ENCODE measurements at places on chromosomes 2 and 18.
A peak's percentile ranks its signal among the peaks of the same experiment; 100 is the strongest.

GRCh38 chr18:67131498-67131897, 385.0 kb downstream of the DSEL start:
- DNase-seq, result no peak

- no peak for DNase-seq
Observed at GRCh38 chr2:10772201-10772867, 40.3 kb downstream of the PDIA6 start.

GRCh38 chr18:39959839-39960238, 1995.2 kb upstream of the PIK3C3 start:
- no peak for DNase-seq

- DNase-seq, result no peak
Observed at GRCh38 chr2:14901737-14902136, 269.2 kb downstream of the LRATD1 start.

DNA sequence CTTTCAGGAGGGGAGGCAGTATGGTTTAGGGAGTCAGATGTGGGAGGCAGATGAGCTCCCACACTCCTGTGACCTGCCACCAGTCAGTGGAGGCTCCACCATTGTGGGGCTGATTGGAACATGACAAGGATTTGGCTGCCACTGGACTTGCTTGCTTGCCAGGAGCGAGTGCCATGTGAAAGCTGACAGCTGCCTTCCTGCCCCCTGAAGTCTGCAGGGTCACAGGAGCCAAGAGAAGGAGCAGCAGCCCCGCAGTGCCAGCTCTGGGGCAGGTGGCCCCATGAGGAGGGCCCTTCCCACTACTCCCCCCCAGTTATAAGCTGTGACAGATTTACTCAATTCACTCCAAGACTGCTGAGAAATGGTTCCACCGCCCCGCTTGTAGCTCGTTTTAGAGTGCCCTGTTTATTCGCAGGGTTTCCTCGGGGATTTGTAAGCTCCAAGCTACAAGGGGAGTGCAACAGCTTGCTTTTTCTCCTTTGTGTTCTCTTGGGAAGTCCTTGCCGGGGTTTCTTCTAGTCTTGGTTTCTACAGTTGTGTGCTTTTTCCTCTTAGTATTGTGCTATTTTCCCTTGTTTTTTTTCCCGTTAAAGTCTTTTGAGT, 414.3 kb downstream of the MEIS1 start:
- no peak for DNase-seq

DNA sequence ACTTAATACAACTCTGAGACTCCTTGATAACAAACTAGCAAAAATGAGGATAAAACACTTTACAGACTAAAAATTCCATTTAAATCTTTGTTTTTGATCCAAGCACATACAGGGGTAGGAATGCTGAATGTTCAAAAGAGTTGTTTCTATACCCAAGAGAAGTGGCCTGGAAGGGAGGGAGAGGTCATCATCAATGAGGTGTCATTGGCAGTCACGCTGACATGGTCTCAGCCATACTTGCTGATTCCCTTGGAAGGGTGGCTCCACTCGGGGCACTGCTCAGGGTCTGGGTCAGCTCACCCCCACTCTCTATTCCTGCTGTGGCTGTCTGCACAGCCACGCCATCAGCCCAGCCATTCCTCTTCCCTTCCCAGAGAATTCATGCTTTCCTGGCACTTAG, 105.2 kb upstream of the PELI1 start:
- no peak for DNase-seq

GRCh38 chr2:236975766-236976165, 109.9 kb upstream of the COPS8 start:
- no peak for DNase-seq

- DNase-seq, result no peak
Observed at GRCh38 chr2:190088917-190089316, 26.4 kb upstream of the MSTN start.

DNA sequence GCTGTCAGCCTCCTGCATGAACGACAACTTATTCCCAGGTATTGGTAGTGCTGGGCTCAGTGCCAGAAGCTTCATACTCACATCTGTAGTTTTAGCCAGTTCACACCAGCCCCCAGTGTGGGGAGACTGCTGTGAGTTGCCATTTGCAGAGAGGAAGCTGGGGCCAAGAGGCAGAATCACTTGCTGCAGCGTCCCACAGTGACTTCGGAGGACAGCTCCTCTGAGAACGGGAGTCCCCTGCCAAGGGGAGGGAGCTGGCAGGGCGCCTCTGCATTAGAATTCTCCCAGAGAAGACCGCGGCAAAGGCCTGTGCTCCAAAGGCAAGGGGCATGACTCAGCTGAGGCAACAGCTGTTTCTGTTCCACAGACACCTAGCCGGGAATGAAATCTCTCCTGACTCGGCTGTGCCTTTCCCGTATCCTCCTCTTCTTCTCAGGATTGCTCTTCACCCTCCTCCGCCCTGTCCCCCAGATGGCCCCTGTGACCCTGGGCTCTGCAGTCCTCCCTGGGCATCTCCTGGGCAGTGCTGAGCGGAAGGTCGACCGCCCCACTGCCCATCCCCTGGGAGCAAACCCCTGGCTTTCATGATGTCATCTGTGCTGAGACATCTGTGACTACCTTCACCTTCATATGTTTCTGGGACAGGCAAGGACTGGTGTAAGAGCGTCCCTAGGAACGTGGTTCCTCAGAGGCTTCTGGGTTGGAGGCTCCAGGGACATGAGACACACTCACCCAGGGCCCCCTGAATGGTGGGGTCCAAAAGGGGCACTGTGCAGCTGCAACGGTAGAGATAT, 18.0 kb downstream of the MAL start:
- DNase-seq, result no peak

- DNase-seq, result no peak
Observed at GRCh38 chr18:49075681-49076080, 124.9 kb upstream of the SMAD7 start.

- DNase-seq, result peak; percentile 29
Observed at GRCh38 chr2:200702646-200703118, 109.0 kb upstream of the BZW1 start.

- DNase-seq, result no peak
Observed at GRCh38 chr2:28082131-28082530, 191.6 kb downstream of the BABAM2 start.

DNA sequence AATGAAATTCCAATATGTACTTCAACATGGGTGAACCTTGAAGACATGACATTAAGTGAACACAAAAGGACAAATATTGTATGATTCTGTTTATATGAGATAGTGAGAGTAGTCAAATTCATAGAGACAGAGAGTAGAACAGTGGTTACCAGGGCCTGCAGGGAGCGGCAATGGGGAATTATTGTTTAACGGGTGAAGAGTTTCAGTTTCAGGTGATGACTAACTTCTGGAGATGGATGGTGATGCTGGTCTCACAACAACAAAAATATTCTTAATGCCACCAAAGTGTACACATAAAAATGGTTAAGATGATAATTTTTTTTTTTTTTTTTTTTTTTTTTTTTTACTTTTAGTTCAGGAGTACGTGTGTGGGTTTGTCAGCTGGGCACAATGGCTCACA, 109.4 kb upstream of the TMEM200C start:
- no peak for DNase-seq

- DNase-seq, result no peak
Observed at GRCh38 chr18:27541293-27541692, 356.2 kb upstream of the CHST9 start.

GRCh38 chr18:54284981-54285785, 15.9 kb downstream of the POLI start:
- DNase-seq, result no peak

GRCh38 chr2:224286923-224287322, 115.0 kb downstream of the FAM124B start:
- no peak for DNase-seq

DNA sequence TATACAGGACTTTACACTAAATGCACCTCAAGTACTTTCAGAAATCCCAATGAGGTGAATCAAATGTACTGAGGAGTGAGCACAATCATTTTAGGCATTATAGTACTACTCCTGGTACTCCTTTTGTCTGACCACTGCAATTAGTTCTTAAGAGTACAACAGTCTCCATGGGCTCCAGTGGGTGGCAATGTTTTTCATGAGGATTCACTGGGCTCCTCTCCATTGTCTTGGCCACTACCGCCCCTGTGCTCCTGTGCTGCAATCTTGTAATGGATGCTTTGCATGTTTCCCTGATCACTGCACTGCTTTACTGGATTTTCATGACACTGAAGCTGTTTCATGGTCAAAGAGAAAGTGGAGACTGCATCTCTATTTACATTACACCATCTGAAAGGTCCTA, 268.5 kb upstream of the ZSWIM2 start:
- no peak for DNase-seq

- DNase-seq, result no peak
Observed at GRCh38 chr2:159165048-159165447, 121.5 kb downstream of the WDSUB1 start.

DNA sequence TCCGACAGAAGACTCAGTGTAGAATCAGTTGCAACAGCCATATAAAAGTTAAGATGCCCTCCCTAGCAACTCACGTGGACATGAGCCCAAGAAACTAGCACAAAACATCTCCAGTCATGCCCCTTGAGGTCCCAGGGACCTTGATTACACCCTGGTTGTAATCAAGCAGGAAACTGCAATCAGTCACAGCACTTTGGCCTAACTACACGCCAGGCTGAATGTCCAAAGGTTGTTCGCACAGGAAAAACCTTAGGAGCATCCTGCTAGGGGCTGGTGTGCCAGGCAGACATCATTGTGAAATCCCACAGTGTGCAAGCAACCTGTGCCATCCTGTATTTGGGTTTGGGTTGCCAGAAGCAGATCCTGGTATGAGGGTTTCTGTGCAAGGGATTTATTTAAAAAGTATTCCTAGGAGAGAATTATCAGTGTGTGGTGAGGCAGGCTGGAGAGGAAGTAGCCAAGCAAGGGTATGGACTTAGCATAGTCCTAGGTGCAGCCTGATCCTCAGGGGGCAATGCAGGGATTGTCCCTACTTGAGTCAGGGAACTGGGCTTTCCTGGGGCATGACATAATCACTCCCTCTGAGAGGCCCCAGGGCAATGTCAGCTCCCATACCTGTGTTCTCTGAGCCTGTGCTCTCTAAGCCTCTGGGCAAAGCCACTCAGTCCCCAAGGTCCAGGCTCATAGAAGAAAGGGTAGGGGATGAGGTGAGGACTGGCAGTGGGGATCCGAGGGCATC, 17.8 kb upstream of the SULT1C2 start:
- no peak for DNase-seq

- DNase-seq, result no peak
Observed at GRCh38 chr2:46970334-46971288, 55.0 kb upstream of the MCFD2 start.

DNA sequence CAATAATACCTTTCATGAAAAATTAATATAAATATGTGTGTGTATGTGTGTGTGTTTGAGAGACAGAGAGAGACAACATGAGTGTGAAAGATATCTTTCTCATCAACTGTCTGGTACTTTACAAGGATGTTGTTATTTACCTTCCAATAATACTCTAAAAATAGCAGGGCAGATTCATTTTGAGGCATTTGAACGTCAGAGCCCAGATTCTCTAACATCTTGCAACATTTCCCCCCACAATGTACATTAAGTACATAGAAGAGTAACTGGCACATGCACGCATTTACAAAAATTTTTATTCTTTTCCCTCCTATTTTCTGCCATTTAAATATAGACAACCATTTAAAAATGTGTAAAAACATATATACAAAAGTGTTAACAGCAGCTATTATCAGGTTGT, 100.9 kb downstream of the PID1 start:
- no peak for DNase-seq

- DNase-seq, result no peak
Observed at GRCh38 chr2:46569766-46570165, 90.4 kb downstream of the TMEM247 start.

DNA sequence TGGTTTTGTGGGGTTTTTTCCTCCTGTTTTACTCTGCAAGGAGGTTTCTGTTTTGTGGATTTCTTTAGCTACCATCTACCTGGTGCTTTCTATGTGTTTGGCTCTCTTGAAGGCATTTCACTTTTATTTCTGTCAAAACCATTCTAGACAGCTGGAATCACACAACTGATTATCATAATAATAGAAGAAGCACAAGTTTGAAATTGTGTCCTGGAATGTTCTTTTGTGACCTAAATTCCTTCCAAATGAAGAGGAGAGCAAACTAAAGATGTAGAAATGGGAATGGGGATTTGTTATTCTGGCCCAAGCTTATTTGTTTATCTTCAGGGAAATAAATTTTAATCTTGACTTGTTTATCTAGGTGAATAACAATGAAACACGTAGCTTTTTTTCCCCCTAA, 17.0 kb upstream of the MFSD2B start:
- DNase-seq, result no peak

- DNase-seq, result no peak
Observed at GRCh38 chr18:13530879-13531387, 195.4 kb downstream of the FAM210A start.

DNA sequence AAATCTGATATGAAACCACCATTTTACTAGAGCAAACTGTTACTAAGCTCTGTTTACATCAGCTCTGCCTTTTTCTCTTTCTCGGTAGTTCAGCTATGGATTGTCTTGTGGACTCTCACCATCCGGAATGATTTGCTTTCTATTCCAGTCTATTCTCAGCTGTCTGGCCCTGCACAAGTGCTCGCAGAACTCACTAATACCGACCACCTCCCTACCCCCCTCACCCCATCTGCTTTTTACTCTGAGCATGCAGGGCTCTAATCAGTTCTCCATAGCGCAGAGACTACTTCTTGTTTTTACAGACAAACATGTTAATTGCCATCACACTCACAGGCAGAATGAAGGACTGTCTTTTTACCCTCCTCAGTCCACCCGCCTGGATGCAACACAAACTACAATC, 180.7 kb upstream of the POU3F3 start:
- DNase-seq, result no peak

GRCh38 chr18:5543036-5543680, 639 bp downstream of the EPB41L3 start:
- DNase-seq, result no peak

DNA sequence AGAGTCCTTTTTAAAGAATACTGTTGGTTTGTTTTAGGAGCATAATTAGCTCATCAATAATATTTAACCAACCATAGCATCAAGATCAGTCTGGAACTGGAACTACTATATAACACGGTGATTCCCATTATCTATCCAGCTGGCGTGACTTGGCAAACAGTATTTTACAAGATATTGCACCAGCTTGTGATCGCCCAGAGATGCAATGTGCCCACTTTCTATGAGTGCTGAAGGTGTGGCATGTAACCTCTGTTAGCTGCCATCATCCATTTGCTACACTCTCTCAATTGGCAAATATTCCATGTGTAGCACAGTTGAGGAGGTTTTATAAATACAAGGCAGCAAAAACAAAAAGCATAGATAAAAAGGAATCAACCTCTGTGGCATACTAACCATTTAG, 64.9 kb downstream of the FIGN start:
- DNase-seq, result no peak

Data from activated CD8-positive, alpha-beta memory T cell treated with anti-CD3 and anti-CD28 coated beads for 4 hours (primary cell).